ENCODE measurements at places on chromosomes 3 and 15.

DNA sequence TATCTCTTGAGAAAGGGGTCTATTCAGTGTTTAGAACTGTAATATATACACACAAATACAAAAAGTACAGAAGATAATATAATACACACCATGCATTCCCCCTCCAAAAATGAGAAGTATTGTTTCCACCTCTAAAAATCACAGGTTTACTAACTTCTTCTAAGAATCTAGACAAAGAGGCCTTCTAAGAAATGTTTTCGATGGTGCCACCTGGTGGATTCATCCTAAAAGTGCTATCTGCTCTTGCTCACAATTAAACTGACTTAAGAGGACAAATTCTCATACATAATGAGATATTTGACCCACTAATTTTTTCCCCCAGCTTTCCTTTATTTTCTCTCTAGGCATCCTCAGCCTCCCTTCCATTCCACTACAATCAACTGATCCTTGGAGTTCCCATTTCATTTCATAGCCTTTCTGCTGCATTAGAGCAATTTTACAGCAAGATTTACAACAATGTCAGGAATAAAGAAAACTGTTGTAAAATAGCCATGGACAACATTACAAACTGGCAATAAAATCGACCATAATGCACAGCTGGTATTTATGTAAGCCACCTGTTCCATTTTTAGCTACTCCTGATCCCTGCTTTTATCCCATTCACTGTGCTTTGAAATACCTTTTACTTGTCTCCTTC lies 124.6 kb downstream of the ARRDC4 start:
- peak; percentile 82 for DNase-seq

- DNase-seq = no peak
Observed at GRCh38 chr3:155872904-155873646, 2.6 kb downstream of the GMPS start.

GRCh38 chr15:29266052-29266582 lies 3.5 kb downstream of the NSMCE3 start:
- no peak for DNase-seq

- no peak for DNase-seq
Observed at GRCh38 chr15:62739507-62739906, 303.0 kb upstream of the TPM1 start.

GRCh38 chr3:182303169-182303568 lies 490.1 kb upstream of the ATP11B start:
- DNase-seq = no peak

DNA sequence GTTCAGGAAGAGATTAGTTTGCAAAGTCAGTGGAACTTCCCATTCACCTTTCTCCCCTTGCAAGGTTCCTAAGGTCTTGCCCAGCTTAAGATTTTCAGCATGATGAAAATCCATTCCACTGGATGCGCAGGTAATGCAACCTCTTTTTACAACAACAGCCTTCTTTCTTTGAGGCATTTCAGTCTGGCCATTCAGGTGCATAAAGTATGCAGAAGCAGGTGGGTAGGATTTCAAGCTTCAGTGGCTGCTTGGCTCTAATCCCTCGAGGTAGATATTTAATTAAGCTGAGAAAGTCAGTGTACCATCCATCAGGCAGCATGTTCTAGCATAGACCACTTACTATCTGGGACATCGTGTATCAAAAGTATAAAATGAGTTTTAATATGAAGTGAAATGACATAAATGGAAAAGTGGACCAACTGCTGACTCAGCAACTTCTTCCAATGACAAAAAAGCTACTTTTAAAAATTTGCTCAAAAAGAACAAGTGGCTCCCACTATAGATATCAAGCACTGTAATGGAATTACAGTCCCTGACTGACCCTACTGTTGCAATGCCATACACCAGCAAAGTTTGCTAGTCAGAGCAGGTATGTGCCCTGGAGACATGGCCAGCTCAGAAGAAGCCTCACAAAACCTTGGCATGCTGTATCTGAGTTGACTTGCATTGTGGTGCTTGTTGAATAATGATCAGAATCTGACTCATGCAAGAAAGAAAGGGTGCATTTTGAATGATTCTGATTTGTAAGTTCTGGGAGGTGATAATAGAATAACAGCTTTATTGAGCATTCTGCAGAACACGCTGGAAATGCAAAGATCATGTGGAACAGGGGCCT lies 459.9 kb upstream of the MCTP2 start:
- DNase-seq = no peak

DNA sequence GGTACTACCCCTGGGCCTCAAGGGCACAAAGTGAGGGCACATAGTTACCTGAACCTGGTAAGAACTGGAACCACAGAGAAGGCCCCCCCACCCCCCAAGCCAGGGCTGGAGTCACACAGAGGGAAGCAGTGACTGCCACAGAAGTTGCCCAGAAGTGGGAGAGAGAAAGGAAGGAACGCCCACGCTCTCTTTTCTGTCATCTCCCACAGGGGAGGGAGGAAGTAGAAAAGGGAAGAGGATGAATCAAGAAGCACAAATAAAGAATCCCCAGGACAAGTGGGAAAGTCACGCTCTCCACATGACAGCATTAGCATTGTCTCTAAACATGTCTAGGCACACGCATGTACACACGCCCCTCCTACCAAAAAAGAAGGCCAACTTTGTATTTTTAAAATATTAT lies 114.7 kb upstream of the FRMD4B start:
- DNase-seq = no peak

DNA sequence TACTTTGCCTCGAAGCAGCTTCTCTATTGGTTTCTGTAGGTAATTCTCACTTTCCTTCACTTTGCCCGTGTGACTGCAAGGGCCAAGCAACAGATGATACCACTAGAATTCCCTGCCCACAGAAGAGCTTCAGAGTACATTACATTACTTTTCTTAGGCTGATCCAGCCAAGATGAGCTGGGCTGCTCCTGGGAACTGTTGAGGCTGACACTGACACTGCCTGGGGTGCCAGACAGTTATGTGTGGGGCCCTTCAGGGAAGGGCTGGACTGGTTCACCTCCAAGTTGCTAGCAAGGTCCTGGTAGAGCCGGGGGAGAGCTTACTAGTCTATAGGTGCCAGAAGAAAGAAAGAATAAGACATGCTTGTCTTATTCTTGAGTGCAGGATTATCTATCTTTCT lies 19.0 kb downstream of the GORASP1 start:
- no peak for DNase-seq

DNA sequence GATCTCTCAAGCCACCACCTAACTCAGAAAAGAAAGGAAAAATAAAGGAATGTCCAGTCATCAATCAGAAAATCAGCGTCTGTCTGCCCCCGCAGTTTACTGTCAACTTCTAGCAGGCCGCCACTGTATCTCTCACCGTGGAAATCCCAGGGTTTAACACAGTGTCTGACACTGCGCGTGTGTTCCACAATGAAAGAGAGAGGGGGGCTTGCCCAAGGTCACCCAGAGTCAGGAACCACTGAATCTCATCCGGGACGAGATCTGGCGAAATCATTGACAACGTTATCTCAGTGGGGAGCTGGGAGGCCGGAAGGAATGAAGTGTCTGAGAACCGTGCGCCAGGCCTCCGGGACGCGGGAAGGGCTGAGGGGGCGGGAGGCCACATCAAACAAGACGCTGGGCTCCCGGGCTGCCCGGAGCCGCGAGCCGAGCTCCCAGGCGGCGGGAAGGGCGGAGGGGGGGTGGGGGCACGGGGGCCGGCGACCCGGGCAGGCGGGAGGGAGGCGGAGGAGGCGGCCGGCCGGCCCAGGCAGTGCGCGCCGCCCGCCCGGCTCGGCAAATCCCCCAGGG lies 2.2 kb upstream of the HES1 start:
- peak; percentile 88 for DNase-seq

DNA sequence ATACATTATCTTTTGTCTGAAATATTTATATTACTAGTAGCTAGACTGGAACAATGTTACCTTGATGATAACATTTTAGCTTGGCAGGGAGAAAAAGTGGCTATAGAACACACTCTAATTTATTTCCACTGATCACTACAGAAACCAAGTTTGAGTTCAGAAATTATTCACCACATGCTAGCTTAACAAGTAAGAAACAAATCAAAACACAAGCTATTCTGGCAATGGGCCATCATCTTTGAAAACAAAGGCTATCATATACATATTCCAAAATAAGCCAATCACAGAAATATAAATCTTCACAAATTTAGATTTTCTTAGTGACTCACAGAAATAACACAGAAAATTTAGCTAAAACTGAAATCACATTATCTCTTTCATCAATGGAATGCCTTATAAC lies 17.1 kb downstream of the AQR start:
- no peak for DNase-seq

DNA sequence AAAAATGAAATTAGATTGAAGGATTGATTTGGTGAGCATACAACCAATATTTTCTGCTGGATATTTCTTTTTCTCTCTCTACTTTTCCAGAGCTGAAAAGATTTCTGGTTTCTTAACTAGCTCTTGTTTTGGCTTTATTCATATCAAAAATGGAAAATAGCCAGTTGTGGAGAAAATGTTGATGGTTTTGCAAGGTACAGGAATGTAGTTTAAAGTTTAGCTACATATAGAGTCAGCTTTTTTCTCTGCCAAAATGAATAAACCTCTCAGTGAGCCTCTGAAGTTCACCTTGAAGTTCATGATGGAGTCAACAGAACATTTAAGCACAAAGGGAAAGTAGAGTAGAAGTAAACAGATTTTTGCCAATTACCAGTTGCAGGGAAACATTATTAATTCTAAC lies 720.5 kb upstream of the ALCAM start:
- DNase-seq = no peak

- no peak for DNase-seq
Observed at GRCh38 chr15:70614221-70614620, 149.1 kb downstream of the UACA start.

- no peak for DNase-seq
Observed at GRCh38 chr3:51295625-51296024, 89.5 kb upstream of the MANF start.

DNA sequence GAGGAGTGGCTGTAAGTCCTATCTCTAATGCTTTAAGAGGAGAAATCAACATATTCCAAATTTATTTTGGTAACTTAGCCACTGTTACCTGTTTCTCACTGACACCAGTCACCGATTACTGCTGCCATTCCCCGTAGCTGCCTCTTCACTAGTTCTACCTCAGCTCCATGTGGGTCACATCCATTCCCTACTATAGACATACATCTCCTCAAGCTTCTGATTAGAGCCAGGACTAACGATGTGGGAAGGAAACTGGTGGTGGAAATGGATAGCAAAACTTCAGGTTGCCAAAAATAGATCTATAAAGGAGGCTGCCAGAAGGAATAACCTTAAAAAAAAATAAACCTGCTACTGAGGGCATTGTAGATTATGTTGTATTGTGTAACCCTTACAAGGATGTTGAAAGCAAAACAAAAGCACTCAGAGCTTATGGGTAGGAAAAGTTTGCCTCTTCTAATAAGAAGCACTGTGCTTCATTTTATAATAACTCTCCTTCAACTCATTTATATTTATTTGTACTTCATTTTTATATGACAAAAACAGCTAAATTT lies 56.0 kb downstream of the KAT2B start:
- no peak for DNase-seq

- DNase-seq = peak; percentile 38
Observed at GRCh38 chr3:15051531-15051930, 13.6 kb downstream of the MRPS25 start.

GRCh38 chr3:126061301-126062032 lies 22.5 kb downstream of the SLC41A3 start:
- DNase-seq = no peak

- DNase-seq = no peak
Observed at GRCh38 chr15:41840673-41841072, 2.0 kb downstream of the PLA2G4B start.

GRCh38 chr3:118973050-118973449 lies 61.6 kb downstream of the IGSF11 start:
- no peak for DNase-seq

DNA sequence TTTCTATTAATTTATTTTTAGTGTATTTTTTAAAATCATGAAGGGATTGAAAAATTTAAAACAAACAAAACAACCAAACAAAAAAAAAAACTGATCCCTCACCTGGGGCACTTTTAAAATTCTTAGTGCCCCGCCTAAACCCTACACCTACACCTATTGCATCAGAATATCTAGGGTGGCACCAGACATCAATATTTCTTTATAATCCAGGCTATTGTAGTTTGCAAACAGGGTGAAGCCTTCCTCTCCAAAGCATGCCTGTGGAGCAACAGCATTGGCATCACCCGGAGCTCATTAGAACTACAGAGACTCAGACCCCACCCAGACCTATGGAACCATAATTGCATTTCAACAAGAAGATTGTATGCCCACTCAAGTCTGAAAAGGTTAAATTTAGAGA lies 54.9 kb upstream of the ACP3 start:
- no peak for DNase-seq

- peak; percentile 50 for DNase-seq
Observed at GRCh38 chr3:127820221-127820825, 2.0 kb downstream of the MGLL start.

DNA sequence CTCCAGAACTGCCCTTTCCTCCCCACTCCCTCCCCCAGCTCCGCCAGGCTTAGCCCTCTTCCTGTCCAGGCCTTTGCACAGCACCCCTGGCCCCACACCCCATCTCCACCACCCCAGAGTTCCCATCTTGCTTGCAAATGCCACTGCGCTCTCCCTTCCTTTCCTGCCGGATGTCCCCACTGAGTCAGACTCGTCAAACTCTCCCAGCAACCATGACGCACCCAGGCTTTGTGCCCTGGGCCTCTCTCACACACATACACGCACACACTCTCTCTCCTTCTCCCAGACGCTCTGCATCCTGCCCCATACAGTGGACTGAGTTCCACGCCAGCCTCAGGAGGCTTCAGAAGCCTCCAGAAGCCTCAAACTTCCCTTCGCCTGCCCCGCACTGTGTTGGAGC lies 2.8 kb upstream of the CCDC9B start:
- DNase-seq = no peak

DNA sequence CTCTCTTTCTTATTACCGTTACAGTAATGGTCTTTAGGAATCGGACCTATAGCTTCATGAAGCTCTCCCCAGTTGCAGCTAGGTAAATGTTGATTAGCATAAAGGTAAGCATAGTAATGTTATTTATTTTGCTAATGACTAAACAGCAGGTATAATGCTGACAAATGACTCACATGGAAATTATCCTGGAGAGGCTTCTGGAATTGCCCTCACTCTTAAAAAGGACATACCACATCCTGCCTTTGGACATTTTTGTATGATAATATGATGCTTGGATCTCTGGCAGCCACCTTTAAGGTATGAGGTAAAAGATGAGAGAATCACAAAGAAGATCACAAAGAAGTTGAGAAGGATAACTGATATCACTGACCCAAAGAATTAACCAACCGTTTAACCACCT lies 238.6 kb downstream of the CHL1 start:
- no peak for DNase-seq

Data from eye (tissue), 1 donor.